ENCODE measurements at places on chromosomes 11 and 22. TPM values are rescaled to one million over a fixed set of nuclear protein-coding genes. Genes with fewer than 3 reads are reported as not detected.

Gene RIBC2
- 3.2 TPM for total RNA-seq

Gene SLC37A2
- 5.3 TPM for total RNA-seq

Gene OR52H1
- total RNA-seq: 2.3 TPM

Gene RFPL1
- total RNA-seq: not detected

Gene SLC15A3
- 21.6 TPM for total RNA-seq

Gene OR51G1
- not detected for total RNA-seq

Gene TRIM51G
- total RNA-seq: not detected

Gene HEPACAM
- 0.70 TPM for total RNA-seq

Gene SLC22A6
- total RNA-seq: 9.7 TPM

Gene PTPRCAP
- 2.5 TPM for total RNA-seq

Measured in metanephros (tissue), 2 donors.